ENCODE measurements at places on chromosomes 3 and 15. TPM values are rescaled to one million over a fixed set of nuclear protein-coding genes. Genes with fewer than 3 reads are reported as not detected.

DNA sequence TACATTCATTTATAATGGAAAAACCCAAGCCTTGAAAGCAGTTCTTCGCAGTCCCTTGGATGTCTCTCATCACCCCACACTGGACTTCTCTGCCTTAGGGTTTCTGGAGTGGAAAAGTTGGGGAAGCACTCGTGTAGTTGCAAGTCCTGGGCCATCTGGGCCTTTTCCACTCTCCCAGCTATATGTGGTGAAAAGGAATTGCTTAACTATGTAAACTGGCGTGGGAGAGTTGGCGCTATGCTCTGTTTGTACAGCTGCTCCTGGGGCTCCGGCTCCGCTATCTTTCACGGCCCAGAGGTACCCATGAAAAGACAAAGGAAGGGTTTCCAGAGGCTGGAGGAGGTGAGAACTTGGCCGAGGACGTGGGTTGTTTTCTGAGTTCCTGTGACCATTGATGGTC lies 81.1 kb upstream of the MYZAP start:
- no peak for DNase-seq

DNA sequence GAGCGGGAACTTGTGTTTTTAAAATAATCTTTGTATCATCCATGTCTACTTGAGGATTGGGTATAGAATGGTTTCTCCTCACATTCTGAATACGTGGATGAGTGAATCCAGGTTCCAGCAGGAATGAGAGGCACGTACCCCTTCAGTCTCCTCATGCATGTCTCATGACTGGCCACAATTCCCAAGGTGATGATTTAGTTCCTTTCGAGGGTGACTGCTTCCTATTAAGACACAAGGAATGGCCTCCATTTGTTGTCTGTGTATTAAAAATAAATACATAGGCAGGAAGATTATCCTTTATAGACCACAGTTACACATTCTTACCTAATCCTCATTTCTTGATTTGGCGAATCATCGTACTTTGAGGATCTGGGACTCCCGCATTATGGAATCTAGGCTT lies 217.0 kb upstream of the LRIG1 start:
- no peak for DNase-seq

DNA sequence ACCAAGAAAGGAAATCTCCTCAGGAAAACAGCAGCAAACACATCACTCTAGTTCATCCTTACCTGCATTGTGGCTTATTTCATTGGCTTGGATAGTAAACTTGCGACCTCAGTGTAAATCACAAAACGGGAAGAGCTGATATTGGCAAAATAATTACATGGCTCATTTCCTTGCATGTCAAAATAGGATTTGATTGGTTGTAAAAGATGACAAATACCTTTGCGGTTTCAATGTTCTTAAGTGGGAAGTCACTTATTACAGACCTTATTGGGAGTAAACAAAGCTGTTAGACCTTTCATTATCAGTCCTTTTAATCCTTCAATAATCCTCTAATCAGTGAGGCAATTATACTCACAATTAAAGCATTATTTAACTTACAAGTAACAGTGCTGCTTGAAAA lies 590.6 kb downstream of the MAGI1 start:
- no peak for DNase-seq

DNA sequence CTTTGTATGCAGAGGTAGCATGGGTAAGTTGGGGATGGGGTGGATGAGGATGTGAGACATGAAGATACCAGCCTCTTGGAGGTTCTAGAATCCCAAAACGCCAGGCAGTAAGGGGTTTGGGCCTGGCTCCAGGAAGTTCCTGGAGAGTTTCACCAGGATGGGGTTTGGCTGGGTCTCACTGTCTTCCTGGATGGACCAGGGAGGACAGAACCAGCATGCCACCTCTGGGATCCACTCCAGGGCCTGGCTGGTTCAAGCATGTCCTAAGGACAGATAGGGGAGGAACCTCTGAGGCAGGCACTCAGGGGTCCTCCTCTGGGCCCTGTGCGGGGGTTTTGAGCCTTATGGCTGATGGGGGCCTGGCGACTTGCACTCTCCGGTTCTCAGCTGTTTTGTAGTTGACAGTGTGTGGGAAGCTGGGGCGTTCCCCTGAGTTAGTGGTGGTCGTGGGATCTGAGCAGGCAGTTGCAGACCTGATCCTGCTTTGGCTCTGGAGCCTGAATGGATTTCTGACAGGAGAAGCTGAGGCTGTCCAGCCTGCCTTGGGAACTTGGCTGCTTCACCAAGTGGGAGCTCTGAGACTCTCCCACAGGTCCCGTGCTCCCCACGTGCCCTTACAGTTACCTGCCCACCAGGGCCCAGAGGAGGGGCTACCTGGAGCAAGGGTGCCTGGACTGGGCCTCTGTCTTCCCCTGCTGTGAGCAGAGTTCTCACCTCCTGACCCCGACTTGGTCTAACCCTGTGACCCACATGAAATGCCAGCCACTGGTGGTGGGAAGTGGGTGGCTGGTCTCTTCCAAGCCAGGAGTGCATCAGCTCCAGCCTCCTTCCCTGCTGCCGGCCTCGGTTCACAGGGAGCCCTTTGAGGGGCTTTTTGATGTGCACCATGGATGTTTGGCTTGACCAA lies 128.4 kb downstream of the EEFSEC start:
- no peak for DNase-seq

DNA sequence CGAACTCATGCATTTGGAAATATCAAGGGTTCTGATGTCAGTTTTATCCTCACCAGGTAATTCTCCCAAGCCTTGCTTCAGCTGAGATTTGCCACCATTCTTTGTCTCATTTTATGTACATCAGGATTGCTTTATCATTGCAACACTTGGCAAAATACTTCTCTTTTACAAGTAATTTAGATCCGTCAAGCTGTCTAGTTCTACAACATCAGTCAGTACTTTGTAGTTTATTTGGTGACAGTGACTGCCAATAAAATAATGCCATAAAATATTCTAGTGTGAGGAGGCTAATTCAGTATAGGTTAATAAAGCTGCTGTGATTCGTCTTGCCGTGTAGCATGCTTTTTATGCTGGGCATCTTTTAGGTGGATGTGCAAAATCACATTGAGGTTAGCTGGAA lies 565.3 kb upstream of the SGO1 start:
- DNase-seq, result no peak

DNA sequence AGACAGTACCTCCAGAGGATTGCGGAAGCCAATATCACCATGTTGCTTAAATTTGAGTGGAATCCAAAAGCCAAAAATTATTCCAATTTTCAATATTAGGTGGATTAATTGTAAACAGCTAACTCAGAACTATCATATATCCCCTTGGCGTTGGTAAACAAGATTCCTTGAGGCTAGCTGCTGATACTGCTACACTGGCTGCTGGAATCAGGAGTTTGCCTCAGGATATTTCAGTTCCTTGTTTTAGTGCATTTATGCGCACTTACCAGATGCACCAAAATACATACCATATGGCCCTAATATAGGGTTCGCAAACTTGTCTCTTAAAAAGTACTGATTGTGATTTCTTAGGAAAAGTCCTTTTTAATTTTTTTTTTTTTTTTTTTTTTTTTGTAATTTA lies 605.2 kb upstream of the NAALADL2 start:
- DNase-seq, result no peak

- no peak for DNase-seq
Observed at GRCh38 chr3:95899494-95899893, 914.9 kb upstream of the EPHA6 start.

DNA sequence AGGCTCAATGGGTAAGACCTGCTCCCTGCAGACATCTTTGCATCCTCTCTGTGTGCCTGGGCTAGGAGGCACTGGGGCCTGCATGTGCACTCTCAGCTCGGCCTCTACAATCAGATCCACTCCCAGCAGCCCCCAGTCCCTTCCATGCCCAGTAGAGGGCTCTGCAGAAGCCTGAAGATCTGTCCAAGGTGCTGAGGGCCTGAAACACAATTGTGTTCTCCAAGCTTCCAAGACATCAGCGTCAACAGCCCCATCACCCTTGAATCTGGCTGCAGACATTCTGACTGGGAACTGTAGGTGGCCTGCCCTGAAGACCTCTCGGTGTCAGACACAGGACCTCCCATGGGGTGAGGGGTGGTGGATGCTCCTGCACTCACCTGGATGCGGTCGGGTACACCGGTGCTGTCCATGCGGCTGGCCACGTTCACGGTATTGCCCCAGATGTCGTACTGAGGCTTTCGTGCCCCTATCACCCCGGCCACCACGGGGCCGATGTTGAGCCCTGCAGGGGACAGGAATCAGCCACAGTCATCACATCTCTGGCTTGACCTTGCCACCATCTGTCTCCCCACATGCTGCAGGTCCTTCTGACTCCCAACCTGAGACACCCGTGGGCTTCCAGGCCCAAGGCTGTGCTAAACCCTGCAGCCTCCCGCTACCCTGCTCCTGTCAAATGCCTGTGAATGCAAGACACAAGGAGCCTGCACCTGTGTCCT lies 84.7 kb downstream of the SEC22A start:
- peak; percentile 72 for DNase-seq

DNA sequence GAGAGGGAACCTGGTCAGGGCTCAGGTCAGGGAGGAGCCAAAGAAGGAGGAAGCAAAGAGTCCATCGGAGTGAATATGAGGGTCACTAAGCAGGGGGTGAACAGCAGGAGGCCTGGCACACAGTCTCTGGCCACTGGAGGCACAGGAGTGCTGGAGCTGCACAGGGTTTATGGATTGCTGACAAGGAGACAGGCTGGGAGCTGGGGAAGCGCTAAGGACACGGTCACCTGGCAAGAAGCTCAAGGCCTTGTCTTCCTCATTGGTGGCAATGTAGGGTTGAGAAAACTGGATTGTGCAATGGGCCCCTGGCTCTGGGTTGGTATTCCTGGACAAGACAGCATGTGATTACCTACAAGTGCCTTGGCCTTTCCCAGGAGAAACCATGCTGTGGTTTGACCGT lies 5.8 kb upstream of the CAMP start:
- DNase-seq, result no peak

DNA sequence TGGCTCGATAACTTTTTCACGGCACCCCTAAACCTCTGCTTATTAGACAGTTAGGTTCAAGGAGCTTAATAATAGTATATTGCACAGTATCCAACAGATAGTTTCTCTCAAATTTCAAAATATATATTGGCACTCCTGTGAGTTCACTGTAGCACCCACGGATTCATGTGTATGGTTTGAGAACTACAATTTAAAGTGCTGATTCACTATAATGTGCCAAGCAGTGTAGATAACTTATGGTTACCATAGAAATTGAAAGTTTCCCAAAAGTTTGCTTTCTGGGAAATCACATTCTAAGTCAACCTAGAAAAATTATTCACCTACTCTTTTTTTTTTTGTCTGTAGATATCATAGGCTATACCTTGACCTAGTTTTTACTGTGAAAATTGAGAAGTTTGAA lies 86.6 kb downstream of the GAP43 start:
- DNase-seq, result no peak

DNA sequence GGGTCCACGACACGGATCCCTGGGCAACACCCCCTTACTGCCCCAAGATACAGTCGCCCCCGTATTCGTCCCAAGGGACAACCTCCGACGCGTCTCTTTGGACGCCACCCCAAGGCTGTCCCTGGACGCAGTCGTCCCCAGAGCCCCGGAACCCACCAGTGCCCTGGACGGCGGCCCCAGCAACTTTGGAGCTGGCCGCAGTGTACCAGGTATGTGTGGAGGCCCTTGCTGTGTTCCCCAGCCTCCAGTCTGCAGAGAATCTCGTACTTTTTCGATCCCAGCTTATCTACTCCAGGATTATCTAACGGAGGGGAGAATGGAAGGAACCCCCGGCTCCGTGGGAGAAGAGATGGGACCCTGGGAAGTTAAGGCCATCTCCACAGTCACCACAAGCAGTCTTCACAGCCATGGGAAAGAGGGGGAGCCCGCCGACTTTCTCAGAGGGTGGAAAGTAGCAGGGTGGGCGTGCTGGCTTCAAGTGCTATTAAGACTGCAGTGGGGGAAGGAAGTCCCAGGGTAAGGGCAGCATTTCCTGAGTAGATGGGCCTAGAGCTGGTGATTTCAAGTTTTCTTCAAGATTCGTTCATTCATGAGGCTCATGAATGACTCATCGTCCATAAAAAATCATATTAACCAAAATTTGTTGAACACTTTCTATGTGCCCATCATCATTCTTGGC lies 1.1 kb downstream of the MESP2 start:
- no peak for DNase-seq

DNA sequence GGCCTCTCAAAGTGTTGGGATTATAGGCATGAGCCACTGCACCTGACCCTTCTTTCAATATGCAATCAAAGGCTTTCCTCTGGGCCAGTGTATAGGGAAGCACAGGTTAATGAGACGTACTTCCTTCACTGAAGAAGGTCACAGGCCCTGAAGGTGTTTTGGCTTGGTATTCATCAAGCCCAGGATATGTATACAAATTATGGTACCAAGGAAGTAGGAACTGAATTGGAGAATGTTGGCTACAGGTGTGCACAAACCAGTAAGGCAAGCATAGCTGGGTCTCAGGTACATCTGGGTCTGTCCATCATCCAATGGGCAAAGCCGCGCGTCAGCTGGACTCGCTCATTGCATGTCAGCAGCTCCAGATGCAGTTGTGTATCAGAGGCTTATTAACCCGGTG lies 237.9 kb downstream of the ADAMTS17 start:
- DNase-seq, result no peak

Gene SORD
- total RNA-seq, result 24.0 TPM

Gene SCAPER
- 22.7 TPM for total RNA-seq

Gene NEO1
- total RNA-seq, result 7.3 TPM

Gene TGM4
- total RNA-seq, result 0.10 TPM

Gene MANF
- total RNA-seq, result 156 TPM

Gene SNTN
- not detected for total RNA-seq

Gene GPR156
- total RNA-seq, result 1.6 TPM

Gene TP53BP1
- total RNA-seq, result 43.7 TPM
